Stimulated activated CD8-positive, alpha-beta memory T cell treated with anti-CD3 and anti-CD28 coated beads, Interleukin-2, amount 100 ng/mL, for 1 hour (primary cell): ENCODE measurements at places on chromosomes 1 and 21.

GRCh38 chr1:151530461-151530860, 9.6 kb upstream of the TUFT1 start:
- no peak for DNase-seq

DNA sequence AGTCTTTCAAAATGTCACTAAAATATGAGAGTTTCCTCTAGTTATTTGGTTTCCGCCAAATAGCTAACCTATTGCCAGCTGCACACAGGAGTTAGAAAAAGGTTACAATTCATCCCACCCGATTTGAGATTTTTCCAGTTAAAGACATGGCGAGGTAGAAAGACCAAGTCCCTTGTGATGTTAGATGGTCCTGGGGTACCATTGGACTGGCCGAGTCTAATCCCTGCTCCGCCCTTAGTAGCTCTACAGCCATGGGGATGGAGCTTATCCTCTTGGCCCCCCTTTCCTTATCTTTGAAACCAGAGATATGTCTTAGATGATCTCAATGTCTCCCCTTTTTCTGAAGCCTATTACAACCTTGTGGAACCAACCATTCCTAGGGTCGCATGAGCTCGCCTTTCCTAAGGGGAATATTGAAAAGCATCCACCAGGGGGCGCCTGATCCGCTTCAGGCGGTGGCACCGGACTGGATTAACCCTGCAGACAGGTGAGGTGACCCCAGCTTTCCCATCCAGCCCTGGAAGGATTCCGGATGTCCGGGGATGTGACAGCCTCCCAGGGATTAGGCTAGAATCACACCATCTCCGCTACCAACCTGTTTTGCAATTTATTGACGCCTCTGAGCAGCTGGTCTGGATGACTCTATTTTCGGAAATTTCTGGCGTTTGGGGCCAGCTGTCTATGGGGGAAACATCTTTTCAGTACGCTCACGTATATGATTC, 68.3 kb upstream of the SIM2 start:
- DNase-seq: peak; percentile 31

DNA sequence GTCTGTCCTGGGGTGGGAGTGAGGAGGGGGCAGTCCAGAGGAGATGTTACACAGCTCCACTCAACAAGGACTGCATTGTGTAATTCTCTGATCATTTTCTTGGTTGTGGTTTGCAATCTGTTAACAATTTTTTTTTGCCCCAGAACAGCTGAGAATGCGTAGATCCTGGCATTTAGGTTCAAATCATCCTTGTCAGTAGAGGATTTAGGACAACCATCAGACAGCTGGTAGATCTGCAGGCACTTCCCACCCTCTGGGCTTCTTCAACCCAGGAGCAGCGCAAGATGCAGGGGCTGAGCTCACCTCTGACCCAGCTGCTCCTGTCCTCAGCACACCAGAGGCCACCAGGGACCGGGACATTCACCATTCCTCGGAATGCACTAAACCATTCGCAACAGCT, 13.5 kb downstream of the BCAR3 start:
- no peak for DNase-seq

GRCh38 chr1:226411619-226412018, 3.7 kb upstream of the PARP1 start:
- DNase-seq: no peak

GRCh38 chr1:155479205-155479604, 83.4 kb downstream of the ASH1L start:
- DNase-seq: no peak

GRCh38 chr1:192998536-192998935, 60.6 kb downstream of the UCHL5 start:
- DNase-seq: no peak

DNA sequence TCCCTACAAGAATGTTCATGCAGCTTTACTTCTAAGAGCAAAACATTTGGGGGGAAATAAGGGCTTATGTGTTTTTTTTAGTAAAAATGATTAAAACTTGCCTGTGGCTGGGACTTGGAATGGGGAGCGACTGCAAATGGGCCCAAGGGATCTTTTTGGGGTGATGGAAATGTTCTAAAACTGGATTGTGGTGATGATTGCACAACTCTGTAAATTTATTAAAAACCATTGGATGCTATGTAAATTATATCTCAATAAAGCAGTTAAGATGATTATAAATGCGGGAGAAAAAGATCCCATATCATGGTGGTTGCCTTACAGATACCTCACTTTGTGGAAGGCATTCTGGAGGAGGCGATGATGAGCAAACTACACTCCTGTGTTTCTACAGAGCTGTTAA, 30.2 kb upstream of the STUM start:
- no peak for DNase-seq

GRCh38 chr1:207891148-207891547, 19.8 kb downstream of the CD34 start:
- no peak for DNase-seq

DNA sequence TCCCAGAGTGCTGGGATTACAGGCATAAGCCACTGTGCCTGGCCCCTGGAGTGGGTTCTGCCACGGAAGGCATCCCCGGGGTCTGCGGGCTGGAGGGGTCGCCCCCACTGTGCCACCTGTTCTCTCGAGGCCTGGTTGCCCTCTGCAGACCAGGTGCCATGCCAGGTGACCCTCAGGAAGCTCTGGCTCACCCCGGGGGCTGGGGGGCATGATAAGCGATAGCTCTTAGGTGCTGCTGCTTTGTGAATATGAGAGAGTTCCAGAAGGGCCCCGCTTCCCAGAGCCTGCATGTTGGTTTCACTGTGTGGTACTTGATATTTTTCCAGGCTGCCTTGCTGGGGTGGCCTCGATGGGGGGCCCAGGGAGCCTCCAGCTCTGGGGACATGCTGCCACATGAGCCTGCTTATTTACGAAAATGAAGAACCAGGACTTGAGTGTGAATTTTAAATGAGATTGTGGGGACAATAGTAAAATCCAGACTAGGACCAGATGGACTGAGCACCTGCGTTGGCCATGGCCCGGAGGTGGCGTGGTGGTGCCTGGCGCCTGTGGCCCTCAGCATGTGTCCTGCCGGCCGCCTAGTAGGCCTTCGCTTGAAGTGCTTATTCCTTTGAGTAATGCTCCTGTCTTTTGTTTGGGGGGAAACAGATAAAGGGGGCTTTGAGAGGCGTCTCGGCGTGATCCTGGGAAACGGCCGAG, 7.3 kb downstream of the SKI start:
- no peak for DNase-seq

DNA sequence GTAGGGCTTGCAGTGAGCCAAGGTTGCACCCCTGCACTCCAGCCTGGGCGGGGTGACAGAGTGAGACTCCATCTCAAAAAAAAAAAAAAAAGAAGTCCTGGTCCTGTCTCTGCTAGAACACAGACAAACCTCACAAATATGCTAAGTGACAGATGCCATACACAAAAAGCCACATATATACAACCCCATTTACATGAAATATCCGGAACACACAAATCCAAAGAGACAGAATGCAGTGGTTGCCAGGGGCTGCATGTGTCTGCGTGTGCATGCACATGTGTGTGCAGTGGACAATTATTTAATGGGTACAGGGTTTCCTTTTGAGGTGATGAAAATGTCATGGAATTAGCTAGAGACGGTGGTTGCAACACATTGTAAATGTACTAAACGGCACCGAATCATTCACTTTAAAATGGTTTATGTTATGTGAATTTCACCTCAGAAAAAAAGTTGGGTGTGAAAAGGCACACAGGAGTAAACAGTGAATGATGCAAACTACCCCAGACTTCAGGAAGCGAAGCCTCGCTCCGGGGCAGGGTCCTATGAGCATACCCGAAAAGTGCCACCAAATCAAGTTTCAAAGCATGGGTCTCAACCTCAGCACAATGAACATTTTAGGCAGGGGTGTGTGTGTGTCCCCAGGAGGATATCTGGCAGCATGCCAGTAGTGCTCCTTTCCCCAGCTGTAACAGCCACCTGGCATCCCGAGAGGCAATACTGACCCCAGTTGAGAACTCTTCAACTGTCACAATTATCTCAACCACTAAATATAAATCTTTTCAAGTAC, 48.3 kb downstream of the GNB1 start:
- no peak for DNase-seq

GRCh38 chr1:217495249-217495648, 135.6 kb downstream of the GPATCH2 start:
- no peak for DNase-seq

DNA sequence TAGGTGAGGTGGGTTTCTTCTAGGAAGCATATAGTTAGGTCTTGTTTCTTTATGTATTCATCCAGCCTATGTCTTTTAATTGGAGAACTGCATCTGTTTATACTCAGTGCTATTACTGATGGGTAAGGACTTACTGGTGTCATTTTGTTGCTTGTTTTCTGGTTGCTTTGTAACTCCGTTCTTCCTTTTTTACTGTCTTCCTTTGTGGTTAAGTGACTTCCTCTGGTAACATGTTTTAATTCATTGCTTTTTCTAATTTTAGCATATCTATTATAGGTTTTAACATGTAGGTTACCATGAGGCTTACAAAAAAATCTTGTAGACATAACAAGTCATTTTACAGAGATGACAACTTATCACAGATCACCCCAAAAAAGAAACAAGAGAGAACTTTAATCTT, 160.8 kb downstream of the VAV3 start:
- DNase-seq: no peak
